ENCODE measurements at places on chromosomes 5 and 9.

- no peak for DNase-seq
Measured at GRCh38 chr5:160169326-160169725, 50.1 kb upstream of the PWWP2A start.

DNA sequence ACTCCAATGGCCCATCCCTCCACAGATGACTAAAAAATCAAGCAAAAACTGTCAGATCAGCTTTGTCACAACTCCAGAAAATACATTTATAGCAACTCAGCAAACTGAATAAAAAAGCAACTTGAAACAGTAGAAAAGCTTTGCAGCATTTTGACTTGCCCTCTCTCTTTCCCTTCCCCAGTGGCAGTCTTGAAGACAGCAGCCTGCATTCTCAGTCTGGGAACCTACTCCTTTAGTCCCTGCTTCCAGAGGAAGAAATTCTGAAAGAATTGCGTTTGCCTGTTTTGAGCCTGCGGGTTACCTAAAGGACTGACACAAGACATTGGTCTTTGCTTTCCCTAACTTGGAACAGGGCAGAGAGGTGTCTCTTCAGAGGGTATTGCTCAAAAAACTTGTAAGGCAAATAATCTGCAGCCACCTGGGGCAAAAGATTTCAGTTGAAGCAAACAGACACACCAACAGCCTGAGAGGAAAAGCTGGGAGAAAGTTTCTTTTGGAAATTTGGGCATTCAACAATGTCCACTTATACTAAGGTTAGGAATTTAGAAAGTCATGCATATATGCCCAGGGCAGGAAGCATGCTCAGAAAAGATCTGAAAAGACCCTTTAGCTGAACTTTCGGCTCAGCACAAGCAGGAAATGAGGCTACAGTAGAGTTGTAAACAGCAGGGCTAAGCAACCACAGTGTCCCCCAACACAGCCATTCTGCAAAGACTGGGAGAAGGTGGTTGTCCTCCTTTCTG lies 15.2 kb upstream of the SLC35D2 start:
- DNase-seq = no peak

- DNase-seq = no peak
Measured at GRCh38 chr5:58412932-58413331, 47.0 kb downstream of the PLK2 start.

DNA sequence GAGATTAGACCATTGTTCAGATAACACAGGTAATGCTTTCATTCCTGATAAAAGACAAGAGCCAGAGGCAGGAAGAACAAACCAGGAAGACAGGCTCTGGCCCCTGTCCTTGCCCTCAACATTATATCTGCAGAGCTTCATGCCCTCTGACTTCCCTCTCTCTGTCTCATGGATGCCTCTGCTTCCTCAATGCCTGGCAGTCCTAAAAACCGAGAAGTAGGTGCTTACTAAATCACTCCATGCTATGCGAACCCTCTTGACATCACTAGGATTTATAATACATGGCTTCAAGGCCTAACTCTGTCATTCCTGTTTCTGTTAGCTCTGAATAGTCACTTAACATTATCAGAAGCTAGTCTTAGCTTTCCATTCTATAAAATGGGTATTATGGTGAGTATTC lies 117.8 kb downstream of the TLR4 start:
- DNase-seq = no peak

DNA sequence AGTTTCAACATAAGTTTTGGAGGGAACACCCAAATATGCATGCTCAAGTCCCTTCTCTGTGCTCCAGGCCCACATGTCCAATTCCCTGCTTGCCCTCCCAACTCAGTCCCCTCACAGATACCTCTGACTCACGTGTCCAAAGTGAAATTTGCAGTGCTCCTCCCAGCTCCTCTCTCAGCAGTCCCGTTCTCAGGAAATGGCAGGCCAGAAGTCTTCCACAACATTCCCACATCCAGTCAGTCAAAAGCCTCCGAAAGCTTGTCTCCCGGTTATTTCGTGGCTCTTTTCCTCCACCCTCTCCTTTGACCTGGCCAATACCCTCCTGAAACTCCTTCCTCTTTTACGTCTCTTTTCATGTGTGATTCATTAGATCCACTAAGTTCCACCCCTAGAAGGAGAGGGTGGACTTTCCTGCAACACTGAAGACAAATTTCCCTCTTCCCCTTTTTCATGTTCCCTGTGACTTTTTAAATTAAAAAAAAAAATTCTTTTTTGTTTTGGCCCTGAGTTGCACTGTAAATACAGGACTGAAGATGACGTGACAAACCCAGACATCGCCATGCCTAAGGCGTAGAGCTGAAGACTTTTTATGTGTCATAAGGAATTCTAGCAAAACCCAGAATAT lies 12.8 kb upstream of the MGAT1 start:
- DNase-seq = no peak

DNA sequence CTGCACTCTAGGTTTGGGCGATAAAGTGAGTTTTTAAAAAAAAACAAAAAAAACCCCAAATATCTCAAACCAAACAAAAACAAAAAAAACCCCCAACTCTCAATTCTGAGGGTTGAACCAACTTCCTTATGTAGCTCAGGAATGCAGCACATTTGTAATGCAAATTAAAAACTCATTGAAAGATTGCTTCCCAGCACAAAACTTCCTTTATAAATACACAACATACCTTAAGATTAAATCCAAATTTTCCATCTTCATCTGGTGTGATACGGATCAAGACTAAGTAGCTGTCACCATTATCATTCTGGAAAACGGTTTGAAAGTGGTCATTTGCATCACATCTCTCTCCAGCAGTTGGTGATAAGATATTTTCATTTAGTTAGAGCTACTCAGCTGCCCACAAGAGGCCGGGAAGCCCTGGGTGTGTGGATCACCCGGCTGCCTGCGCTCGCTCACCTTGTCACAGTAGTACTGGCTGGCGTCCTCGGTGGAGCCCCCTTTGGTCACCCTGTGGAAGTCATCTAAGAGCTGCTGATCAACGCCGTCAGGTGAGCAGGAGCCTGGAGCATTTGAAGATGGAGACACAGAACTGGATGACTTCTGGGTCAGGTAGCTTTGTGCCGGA lies 88.2 kb downstream of the PTPN3 start:
- DNase-seq = no peak

GRCh38 chr9:86891091-86891490 lies 56.2 kb downstream of the GAS1 start:
- DNase-seq = no peak

Data from activated CD8-positive, alpha-beta memory T cell treated with anti-CD3 and anti-CD28 coated beads for 4 hours (primary cell).